CD4-positive, alpha-beta T cell (primary cell): ENCODE measurements at places on chromosomes 12 and 14. TPM values are rescaled to one million over a fixed set of nuclear protein-coding genes. Genes with fewer than 3 reads are reported as not detected.

Gene SCNN1A
- 1.1 TPM for total RNA-seq

Gene SLC38A6
- 10.0 TPM for total RNA-seq

Gene KIAA0586
- 16.5 TPM for total RNA-seq

Gene ADAM20
- total RNA-seq: 0.14 TPM

Gene IL26
- not detected for total RNA-seq

Gene CDCA3
- total RNA-seq: 0.89 TPM

Gene EML5
- total RNA-seq: 2.8 TPM

Gene TEX22
- 1.3 TPM for total RNA-seq

Gene TBX3
- total RNA-seq: 0.08 TPM

Gene SIX4
- not detected for total RNA-seq

Gene TBPL2
- not detected for total RNA-seq

Gene TMCC3
- total RNA-seq: 1.3 TPM

Gene TSPAN8
- total RNA-seq: not detected

Gene TMEM30B
- 9.1 TPM for total RNA-seq

Gene FOXN4
- total RNA-seq: not detected

Gene CMA1
- not detected for total RNA-seq

Gene FAM234B
- total RNA-seq: 3.0 TPM

Gene NAV3
- not detected for total RNA-seq

Gene PPM1H
- total RNA-seq: not detected

Gene ASB2
- 1.2 TPM for total RNA-seq
